Bronchial epithelial cell (primary cell): ENCODE measurements at places on chromosomes 12 and 14. TPM values are rescaled to one million over a fixed set of nuclear protein-coding genes. Genes with fewer than 3 reads are reported as not detected.

CLEC2D gene
- 1.9 and 2.6 TPM in 2 replicates for total RNA-seq

CD4 gene
- not detected in 2 replicates for total RNA-seq

KRT80 gene
- 14.7 and 66.4 TPM in 2 replicates for total RNA-seq

PSMC6 gene
- 84.5 and 90.8 TPM in 2 replicates for total RNA-seq

TAS2R42 gene
- total RNA-seq = not detected in 2 replicates

FUT8 gene
- 16.3 and 27.5 TPM in 2 replicates for total RNA-seq

KLRD1 gene
- 0.26 and 0.53 TPM in 2 replicates for total RNA-seq

GATC gene
- 15.1 and 21.6 TPM in 2 replicates for total RNA-seq

VDR gene
- total RNA-seq = 3.2 and 3.4 TPM in 2 replicates

CNPY2 gene
- 59.9 and 91.1 TPM in 2 replicates for total RNA-seq

MANSC4 gene
- total RNA-seq = not detected in 2 replicates

CCDC38 gene
- total RNA-seq = 0.13 TPM in 1 of 2 replicates, not detected in the other

FOXG1 gene
- not detected in 2 replicates for total RNA-seq

AQP2 gene
- not detected in 2 replicates for total RNA-seq
